Smooth muscle cell of the pulmonary artery (primary cell): ENCODE measurements at places on chromosomes 7 and 10. TPM values are rescaled to one million over a fixed set of nuclear protein-coding genes. Genes with fewer than 3 reads are reported as not detected.

GIMAP8 gene
- total RNA-seq = 0.07 TPM in 2 replicates

ABCB1 gene
- 0.72 and 1.5 TPM in 2 replicates for total RNA-seq

SORBS1 gene
- total RNA-seq = 1.6 and 5.1 TPM in 2 replicates

ENTPD1 gene
- total RNA-seq = 0.92 and 2.7 TPM in 2 replicates

ACSL5 gene
- 1.0 and 1.4 TPM in 2 replicates for total RNA-seq

MBL2 gene
- total RNA-seq = not detected in 2 replicates

UCMA gene
- total RNA-seq = not detected in 2 replicates

HOXA1 gene
- total RNA-seq = 0.20 and 0.52 TPM in 2 replicates

A1CF gene
- not detected in 2 replicates for total RNA-seq
